ENCODE measurements at places on chromosomes 16 and 17. TPM values are rescaled to one million over a fixed set of nuclear protein-coding genes. Genes with fewer than 3 reads are reported as not detected.

Gene HLF
- total RNA-seq, result 0.08 TPM

Gene FAM20A
- 0.13 TPM for total RNA-seq

Gene VTN
- 20.2 TPM for total RNA-seq

Gene SLC16A11
- total RNA-seq, result not detected

Gene ACSM2A
- not detected for total RNA-seq

Gene SARM1
- total RNA-seq, result 5.4 TPM

Gene C16orf92
- total RNA-seq, result not detected

Gene CES4A
- 3.1 TPM for total RNA-seq

Gene HNF1B
- 17.4 TPM for total RNA-seq

Gene C16orf46
- total RNA-seq, result 0.40 TPM

Gene SPATA32
- 0.14 TPM for total RNA-seq

Gene SCN4A
- 0.08 TPM for total RNA-seq

Gene EXOC7
- total RNA-seq, result 68.6 TPM

Gene RASD1
- total RNA-seq, result 6.2 TPM

Gene ATP2A1
- 1.4 TPM for total RNA-seq

Gene STX1B
- total RNA-seq, result 2.3 TPM

Gene STAT3
- total RNA-seq, result 88.6 TPM

Gene STAT5B
- 30.9 TPM for total RNA-seq

Gene PTGES3L
- 0.77 TPM for total RNA-seq

Gene BCL6B
- not detected for total RNA-seq

Gene C16orf96
- 0.06 TPM for total RNA-seq

Gene SRCIN1
- total RNA-seq, result 2.4 TPM

Gene SMYD4
- 10.1 TPM for total RNA-seq
